ENCODE measurements at places on chromosomes 5 and 9. TPM values are rescaled to one million over a fixed set of nuclear protein-coding genes. Genes with fewer than 3 reads are reported as not detected.

The WNT8A gene
- not detected for total RNA-seq

The SLC6A3 gene
- 0.30 TPM for total RNA-seq

The GMCL2 gene
- not detected for total RNA-seq

The REXO4 gene
- 10.8 TPM for total RNA-seq

The CA9 gene
- 8.8 TPM for total RNA-seq

The MSX2 gene
- total RNA-seq = 2.9 TPM

The RECK gene
- total RNA-seq = 34.1 TPM

The MARVELD2 gene
- 1.1 TPM for total RNA-seq

The IFT74 gene
- 13.2 TPM for total RNA-seq

The PCDHA1 gene
- total RNA-seq = not detected

The OR1Q1 gene
- total RNA-seq = not detected

The AHRR gene
- 1.9 TPM for total RNA-seq

The ZNF608 gene
- total RNA-seq = 13.2 TPM

The FOXE1 gene
- total RNA-seq = not detected

The SEMA6A gene
- total RNA-seq = 28.5 TPM

The EGFL7 gene
- total RNA-seq = 308 TPM

The WNK2 gene
- 3.7 TPM for total RNA-seq

The FBP2 gene
- not detected for total RNA-seq

The BRINP1 gene
- total RNA-seq = 0.48 TPM

The PITX1 gene
- total RNA-seq = 0.39 TPM

The SPATA31D4 gene
- not detected for total RNA-seq

The IGIP gene
- 29.1 TPM for total RNA-seq

The CTNND2 gene
- total RNA-seq = 0.29 TPM

The PCDHGA9 gene
- 8.2 TPM for total RNA-seq

The MED7 gene
- 10.5 TPM for total RNA-seq

The CETN3 gene
- 15.3 TPM for total RNA-seq

The FOXI1 gene
- not detected for total RNA-seq

The MFAP3 gene
- total RNA-seq = 31.9 TPM

The PLGRKT gene
- total RNA-seq = 10.6 TPM

The PCDHAC1 gene
- 0.36 TPM for total RNA-seq

The ESM1 gene
- 0.49 TPM for total RNA-seq

The CCDC152 gene
- 1.4 TPM for total RNA-seq

The IL17B gene
- 18.0 TPM for total RNA-seq

The LIX1 gene
- not detected for total RNA-seq

Data from aorta (tissue), 5 donors.